ENCODE measurements at places on chromosomes 13 and 19.

GRCh38 chr19:33177417-33177979 lies 16.6 kb upstream of the LRP3 start:
- H3K36me3 ChIP-seq = peaks cover 4% of the 10 kb centered on the region
- H3K27ac ChIP-seq = peak overlapping the region; percentile 44
- DNase-seq = peak; percentile 66
- H3K27me3 ChIP-seq = peaks cover 13% of the 10 kb centered on the region
- H3K4me1 ChIP-seq = peaks cover 15% of the 10 kb centered on the region
- peak overlapping the region; percentile 89 for H3K4me3 ChIP-seq

GRCh38 chr13:52348983-52349780 lies 56.8 kb downstream of the THSD1 start:
- no peaks in the 10 kb centered on the region for H3K4me1 ChIP-seq
- no peak overlapping the region for H3K27ac ChIP-seq
- no peak overlapping the region for H3K4me3 ChIP-seq
- no peak for DNase-seq
- no peaks in the 10 kb centered on the region for H3K27me3 ChIP-seq

GRCh38 chr19:58003174-58003828 lies 681 bp upstream of the ZNF606 start:
- H3K27ac ChIP-seq = peak overlapping the region; percentile 77
- peaks cover 18% of the 10 kb centered on the region for H3K27me3 ChIP-seq
- peaks cover 89% of the 10 kb centered on the region for H3K36me3 ChIP-seq
- peak overlapping the region; percentile 93 for H3K4me3 ChIP-seq

DNA sequence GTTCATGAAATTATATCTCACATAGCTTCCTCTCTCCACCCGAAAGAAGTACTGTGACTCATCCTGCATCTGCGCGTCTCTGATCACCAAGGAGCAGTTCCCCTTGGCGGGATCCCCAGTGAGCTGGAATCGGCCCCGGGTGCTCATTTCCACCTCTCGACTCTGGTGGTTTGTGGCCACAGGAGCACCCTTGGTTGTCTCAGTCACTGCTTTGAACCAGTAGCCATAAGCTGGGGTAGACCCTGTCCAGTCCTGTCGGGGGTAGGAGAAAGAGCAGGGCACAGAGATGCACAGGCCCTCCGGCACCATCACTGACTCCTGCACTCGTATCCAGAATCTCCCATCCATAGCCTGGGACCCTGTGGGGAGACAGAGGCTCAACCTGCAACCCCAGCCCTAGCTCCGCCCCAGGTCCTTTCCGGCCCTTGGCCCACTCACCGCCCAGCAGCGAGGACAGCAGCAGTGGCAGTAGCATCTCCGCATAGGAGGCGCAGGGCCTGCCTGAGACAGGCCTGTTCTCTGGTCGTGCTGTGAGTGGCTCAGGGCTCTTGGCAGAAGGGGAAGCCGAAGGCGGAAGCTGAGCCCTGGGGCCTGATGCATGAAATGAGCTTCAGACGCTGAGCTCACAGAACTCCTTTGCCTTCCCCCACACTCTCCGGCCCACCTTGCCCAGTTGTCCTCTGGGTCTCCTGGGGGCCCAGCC lies at the start of gene SIGLEC10:
SIGLEC10 (minus strand) TSS at position 536 of the 703 bp plus-strand sequence; CDS start at position 475, 61 bp downstream.
- no peak for DNase-seq
- no peaks in the 10 kb centered on the region for H3K4me1 ChIP-seq
- no peak within 1 kb of the TSS for H3K4me3 ChIP-seq
- H3K27me3 ChIP-seq = peaks cover 4% of the 10 kb centered on the region

- peaks cover 8% of the 10 kb centered on the region for H3K4me1 ChIP-seq
- H3K27ac ChIP-seq = peak overlapping the region; percentile 99
- peaks cover 16% of the 10 kb centered on the region for H3K27me3 ChIP-seq
- peaks cover 33% of the 10 kb centered on the region for H3K36me3 ChIP-seq
Measured at GRCh38 chr19:37218592-37218935, 550 bp downstream of the ZNF383 start.

GRCh38 chr19:33448159-33448516 lies 73.5 kb downstream of the PEPD start:
- no peak overlapping the region for H3K4me3 ChIP-seq
- no peak for DNase-seq
- no peaks in the 10 kb centered on the region for H3K27me3 ChIP-seq
- peaks cover 8% of the 10 kb centered on the region for H3K36me3 ChIP-seq
- no peak overlapping the region for H3K27ac ChIP-seq

DNA sequence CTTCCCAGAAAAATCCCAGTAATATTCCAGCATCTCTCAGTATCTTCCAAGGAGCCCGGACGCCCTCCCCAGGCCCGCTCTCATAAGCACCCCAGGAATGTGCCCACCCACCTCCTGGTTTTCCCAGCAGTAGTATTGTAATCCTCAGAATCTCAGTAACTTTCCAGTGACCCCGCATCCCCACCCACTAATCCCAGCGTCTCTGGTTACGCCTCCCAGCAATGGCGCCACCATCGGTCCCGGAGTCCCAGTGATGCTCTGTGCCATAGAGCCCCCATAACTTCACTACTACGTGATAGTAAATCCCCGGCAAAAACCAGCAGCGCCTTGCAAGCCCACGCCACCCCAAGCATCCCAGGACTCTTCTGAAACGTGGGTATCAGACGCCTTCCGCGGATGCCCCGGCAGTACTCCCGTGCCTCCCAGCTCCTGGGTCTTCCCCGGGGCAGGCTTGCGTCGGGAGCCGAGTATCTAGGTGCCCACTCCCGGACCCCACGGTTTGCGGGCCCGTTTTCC lies 928 bp upstream of the PNPLA6 start:
- peak overlapping the region; percentile 88 for H3K27ac ChIP-seq
- H3K36me3 ChIP-seq = peaks cover 27% of the 10 kb centered on the region
- peaks cover 4% of the 10 kb centered on the region for H3K4me1 ChIP-seq
- H3K27me3 ChIP-seq = peaks cover 4% of the 10 kb centered on the region
- peak; percentile 59 for DNase-seq

DNA sequence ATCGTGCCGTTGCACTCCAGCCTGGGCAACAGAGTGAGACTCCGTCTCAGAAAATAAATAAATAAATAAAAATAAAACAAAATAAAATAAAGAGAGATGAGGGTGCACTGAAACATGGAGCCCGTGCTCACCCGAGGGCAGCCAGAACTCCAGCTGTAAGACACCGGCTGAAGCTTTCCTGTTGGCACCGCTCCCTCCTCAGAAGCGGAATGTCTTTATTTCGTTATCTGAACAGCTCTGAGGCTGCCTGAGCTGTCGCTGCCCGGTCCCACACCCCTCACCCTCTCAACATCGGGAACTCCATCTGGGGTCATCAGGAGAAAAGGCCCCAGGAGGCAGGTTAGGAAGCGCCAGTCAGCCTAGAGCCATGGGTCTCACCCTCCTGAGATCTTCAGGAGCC lies 24.4 kb downstream of the ZNF787 start:
- H3K4me1 ChIP-seq = peaks cover 3% of the 10 kb centered on the region
- peaks cover 16% of the 10 kb centered on the region for H3K27me3 ChIP-seq
- no peak overlapping the region for H3K4me3 ChIP-seq
- DNase-seq = no peak
- no peak overlapping the region for H3K27ac ChIP-seq

DNA sequence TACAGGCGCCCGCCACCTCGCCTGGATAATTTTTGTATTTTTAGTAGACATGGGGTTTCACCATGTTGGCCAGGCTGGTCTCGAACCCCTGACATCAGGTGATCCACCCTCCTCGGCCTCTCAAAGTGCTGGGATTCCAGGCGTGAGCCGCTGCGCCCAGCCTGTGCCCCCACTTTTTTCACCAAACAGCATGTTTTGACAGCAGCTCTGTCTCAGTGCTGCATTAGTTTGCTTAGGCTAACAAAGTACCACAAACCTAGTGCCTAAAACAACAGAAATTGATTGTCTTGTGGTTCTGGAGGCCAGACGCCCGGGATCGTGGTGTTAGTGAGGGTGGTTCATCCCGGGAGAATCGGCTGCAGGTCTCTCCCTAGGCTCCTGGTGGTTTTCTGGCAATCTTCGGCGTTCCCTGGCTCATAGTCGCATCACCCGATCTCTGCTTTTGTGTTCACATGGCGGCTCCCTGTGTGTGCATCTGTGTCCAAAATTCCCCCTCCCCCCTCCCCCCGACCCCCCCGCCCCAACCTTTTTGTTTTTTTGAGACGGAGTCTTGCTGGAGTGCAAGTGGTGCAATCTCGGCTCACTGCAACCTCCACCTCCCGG lies 30.0 kb downstream of the MYH14 start:
- H3K4me1 ChIP-seq = no peaks in the 10 kb centered on the region
- H3K4me3 ChIP-seq = no peak overlapping the region
- no peak for DNase-seq

DNA sequence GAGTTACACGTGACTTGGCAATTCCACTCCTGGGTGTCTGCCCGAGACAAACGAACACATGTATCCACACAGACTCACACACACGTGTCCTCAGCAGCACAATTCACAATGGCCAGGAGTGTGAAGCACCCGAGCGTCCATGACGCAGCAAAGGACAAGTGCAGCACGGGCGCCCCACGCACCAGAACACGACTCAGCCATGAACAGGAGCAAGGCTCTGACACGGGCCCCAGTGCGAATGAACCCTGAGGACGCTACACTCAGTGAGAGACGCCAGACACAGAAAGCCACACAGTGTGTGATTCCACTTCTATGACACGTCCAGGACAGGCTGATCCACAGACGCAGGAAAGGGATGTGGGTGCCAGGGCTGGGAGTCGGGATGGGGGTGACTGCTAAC lies 36.4 kb downstream of the PIP5K1C start:
- no peak overlapping the region for H3K4me3 ChIP-seq
- no peaks in the 10 kb centered on the region for H3K4me1 ChIP-seq
- H3K36me3 ChIP-seq = peaks cover 19% of the 10 kb centered on the region

DNA sequence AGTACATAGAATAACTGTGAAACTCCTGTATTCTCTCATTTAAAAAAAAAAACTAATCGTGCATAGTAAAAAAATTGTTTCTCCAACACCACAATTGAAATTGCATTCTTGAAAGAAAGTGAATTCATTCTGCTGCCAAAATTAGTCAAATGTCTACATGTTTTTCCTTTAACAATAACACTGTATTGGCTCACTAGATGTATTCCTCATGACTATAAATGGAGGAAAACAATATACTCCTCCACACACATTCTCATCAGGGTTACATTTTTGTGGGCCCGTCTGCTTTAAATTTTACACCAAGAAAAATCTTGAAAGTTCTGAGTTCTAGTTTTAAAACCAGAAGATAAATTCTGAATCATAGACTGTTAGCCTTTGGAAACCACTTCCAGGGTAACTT lies 233.6 kb downstream of the KLF12 start:
- H3K36me3 ChIP-seq = no peaks in the 10 kb centered on the region
- no peak overlapping the region for H3K27ac ChIP-seq
- peaks cover 2% of the 10 kb centered on the region for H3K27me3 ChIP-seq
- H3K4me3 ChIP-seq = no peak overlapping the region
- no peaks in the 10 kb centered on the region for H3K4me1 ChIP-seq
- DNase-seq = no peak

DNA sequence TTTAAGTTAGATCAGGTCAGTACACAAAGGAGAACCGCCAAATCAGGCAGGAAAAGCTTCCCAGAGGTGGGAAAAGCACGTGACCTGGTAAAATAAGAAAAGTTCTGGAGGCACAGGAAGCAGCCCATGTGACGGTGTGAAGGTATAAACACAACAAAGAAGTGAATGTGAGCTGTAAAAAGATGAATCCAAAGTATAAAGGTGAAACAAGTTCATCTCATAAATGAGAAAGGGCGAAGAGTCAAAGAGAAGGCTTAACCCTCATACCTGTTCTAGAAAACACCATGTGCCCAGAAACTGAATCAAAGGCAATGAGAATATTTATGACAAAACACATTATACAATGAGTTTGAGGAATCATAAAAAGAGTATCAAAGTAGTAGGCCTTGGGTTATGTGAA lies 47.0 kb downstream of the USP12 start:
- DNase-seq = no peak
- H3K36me3 ChIP-seq = peaks cover 32% of the 10 kb centered on the region
- no peak overlapping the region for H3K4me3 ChIP-seq
- no peak overlapping the region for H3K27ac ChIP-seq
- peaks cover 3% of the 10 kb centered on the region for H3K27me3 ChIP-seq

DNA sequence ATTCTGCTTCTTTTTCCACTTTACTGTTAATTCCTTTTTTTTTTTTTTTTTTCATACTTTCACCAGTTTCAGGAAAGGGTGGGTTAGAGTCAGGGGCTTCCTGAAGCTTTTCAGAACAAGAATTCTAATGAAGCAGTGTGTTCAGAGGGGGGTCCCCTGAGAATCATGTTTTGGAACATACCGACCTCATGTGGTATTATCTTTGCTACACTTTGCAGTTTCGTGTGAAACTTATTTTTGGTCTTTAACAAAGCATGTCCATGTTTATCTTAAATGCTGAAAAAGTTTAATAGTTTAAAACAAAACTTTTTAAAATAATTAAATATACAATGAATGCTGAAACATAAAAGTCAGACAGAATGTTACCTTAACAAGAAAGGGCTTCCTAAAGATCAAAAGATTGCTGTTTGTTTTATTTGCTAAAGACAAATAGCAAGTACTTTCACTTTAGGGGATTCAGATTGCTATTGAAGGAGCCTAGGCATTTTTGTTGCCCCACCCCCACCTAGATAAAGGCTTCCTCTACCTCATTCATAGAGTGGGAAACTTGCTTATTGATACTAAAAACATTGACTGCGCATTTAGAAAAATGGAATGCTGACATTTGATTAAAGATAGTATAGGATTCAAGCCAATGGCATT lies 21.1 kb upstream of the POMP start:
- H3K27me3 ChIP-seq = no peaks in the 10 kb centered on the region
- no peaks in the 10 kb centered on the region for H3K36me3 ChIP-seq
- no peak overlapping the region for H3K27ac ChIP-seq

DNA sequence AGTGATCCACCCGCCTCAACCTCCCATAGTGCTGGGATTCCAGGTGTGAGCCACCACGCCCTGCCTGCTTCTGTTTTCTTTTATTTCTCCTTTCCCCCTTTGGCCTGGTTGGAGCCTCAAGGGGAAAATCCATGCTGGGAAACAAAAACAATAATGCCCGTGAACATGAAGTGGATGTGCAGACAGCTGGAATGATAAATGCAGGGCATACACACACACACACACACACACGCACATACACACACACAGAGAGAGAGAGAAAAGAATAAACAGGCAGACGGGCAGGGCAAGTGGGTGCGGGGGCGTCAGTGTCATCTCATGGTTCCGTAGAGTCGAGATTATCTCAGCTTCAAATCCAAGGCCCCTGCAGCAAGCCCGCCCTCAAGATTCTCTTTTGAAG lies 4.4 kb upstream of the PLEKHF1 start:
- DNase-seq = no peak
- H3K4me3 ChIP-seq = no peak overlapping the region
- no peaks in the 10 kb centered on the region for H3K36me3 ChIP-seq
- H3K4me1 ChIP-seq = peaks cover 8% of the 10 kb centered on the region
- no peak overlapping the region for H3K27ac ChIP-seq

DNA sequence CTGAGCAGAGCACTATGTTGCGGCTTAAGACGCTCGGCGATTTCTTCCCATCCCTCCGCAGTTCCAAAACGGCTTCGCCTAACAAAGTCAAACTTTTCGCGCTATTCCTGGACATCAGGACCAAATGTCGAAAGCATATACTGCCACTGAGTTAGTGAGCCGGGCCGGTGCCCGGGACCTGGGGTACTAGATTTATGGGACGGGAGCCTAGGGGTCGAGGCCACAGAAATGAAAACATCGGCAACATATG lies 699 bp downstream of the RCBTB2 start:
- peaks cover 7% of the 10 kb centered on the region for H3K36me3 ChIP-seq
- peak overlapping the region; percentile 96 for H3K4me3 ChIP-seq
- no peak for DNase-seq
- H3K27me3 ChIP-seq = peaks cover 5% of the 10 kb centered on the region
- H3K4me1 ChIP-seq = peaks cover 33% of the 10 kb centered on the region
- peak overlapping the region; percentile 89 for H3K27ac ChIP-seq

- H3K4me1 ChIP-seq = no peaks in the 10 kb centered on the region
- DNase-seq = no peak
- H3K27me3 ChIP-seq = peaks cover 8% of the 10 kb centered on the region
- H3K4me3 ChIP-seq = no peak overlapping the region
Measured at GRCh38 chr19:41341669-41342490, 11.8 kb downstream of the TGFB1 start.
